AG04449 (cell line): ENCODE measurements at places on chromosomes 2 and 18.

GRCh38 chr2:10469301-10469700 lies 21.2 kb upstream of the ODC1 start:
- no peak for DNase-seq

DNA sequence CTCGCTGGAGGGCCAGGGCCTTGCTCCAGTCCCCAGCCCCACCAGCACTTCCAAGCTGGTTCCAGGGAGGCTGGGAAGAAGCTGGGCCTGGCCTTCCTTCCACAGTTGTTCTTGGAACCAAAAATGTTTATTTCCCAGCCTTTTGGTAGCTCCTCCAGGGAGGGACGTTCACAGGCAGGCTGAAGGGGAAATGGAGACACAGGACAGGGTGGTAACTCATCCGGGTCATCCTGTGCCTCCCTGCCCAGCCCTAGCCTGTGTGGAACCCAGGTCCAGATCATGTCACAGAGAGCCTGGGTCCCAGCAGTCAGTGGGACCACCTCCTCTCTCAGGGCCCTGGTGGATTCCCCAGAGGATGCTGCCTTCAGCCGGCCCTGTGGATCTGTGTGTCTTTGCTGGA lies 12.5 kb upstream of the ARMC9 start:
- no peak for DNase-seq

DNA sequence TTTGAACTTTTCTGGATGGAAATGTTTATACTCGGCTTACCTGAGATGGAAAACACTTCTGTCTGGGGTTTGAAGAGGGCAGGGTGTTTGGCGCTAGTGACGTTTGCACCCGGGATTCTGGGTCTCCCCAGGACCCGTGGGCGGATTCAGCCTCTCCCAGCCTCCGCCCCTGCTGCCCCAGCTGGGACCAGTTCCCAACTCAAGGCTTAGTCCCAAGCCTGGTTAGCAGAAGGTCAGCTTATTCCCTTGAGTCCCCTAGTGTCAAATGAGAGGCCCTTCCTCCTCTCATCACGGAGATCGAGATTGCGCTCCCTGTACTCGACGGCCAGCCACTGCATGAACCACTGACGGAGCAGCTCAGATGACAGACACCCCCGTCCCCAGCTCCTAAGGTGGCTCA lies 123.2 kb downstream of the RTP5 start:
- DNase-seq, result no peak

GRCh38 chr2:45705233-45705632 lies 53.8 kb downstream of the PRKCE start:
- DNase-seq, result no peak

DNA sequence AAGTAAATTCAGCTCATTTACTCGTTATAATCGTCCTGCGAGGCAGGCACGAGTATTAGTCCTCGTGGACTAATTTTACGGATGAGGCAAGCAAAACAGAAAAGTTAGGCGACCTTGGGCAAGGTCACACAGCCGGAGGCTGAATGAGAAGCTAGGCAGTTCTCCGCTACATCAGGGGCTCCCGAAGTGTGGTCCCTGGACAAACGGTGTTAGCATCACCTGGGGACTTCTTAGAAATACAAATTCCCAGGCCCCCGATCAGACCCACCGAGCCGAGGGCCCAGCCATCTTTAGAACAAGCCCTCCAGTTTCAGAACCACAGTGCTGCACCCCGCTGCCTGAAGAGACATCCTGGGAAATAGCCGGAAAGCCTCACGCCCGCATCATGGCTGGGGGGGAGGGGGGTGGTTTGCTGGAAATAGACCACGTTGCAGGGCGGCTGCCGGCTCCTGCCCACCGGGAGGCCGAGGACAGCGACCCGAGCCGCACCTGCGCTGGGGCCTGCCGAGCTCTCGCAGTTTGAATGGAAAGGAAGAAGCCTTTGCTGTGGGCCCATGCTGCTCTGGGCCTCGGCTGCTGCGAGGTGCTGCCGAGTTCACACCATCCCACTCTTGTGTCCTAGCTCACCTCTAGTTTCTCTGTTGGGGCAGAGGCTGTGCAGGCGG lies 72.2 kb downstream of the TFCP2L1 start:
- no peak for DNase-seq

- no peak for DNase-seq
Observed at GRCh38 chr2:178401994-178402437, 49.0 kb downstream of the PRKRA start.

DNA sequence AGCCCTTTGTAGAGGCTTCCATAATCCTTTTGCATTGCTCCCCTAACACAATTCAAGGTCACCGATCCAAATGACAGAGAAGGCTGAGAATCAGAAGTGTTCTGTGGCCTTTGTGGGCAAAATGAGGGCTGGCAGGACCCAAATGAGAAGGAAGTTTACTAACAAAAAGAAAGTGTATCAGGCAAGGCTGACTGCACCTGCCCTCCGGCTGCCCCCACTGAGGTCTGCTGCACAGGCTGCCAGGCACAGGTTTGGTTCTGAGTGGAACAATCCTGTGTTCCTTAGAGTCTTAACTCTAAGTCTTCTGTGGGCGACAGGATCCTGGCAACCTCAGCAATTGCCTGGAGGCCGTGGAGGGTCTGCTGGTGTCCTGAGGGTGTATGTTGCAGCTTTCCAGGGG lies 568.5 kb downstream of the CMPK2 start:
- DNase-seq, result no peak

DNA sequence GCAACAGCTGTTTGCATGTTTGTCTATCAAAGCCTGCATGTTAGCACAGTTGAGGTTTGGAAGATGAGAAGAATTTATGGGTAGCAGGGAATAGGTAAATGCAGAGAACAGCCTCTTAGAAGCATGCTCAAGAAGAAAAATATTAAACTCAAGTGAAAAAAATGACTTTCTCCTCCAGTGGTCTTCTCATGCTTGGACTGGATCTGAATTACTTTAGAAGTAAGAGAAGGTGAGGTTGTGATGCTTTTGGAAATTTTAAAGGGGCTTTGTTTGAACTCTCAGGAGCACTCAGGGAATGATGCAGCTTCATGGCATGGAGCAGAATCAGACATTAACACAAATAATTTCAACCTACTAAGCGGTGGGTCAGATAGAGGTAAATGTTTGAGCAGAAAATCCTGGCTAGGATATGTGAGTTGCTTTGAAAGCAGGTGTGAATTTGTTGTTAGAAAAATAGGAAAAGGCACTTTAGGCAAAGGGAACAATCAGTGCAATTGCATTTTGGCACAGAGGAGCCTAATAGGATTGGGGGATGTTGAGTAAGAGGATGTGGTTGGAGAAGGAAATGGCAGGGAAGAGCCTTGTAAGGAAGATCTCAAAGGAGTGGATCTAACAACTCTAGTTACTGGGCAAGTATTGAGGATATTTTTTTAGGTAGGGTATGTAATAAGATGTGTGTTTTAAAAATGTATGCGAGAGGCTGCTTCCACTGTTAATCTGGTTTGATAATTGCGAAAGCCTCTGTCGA lies 76.3 kb downstream of the DDX1 start:
- DNase-seq, result no peak

DNA sequence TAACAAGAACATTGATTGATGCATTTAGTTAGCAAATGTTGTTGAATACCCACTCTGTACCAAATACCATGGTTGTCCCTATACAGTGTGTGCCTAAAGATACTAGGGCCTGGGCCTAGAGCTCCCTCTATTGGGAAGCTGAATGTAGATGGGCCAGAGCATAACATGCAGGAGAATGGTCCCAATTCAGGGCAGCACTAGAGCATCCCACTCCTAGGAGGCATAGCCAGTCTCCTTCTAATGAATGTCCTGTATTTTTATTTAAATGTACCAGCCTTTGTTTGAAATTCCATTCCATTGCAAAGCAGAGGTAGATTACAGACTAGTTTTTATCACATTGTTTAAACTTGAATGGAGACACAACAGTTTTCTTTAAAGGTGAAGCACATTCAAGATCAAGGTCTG lies 90.6 kb downstream of the FEZ2 start:
- DNase-seq, result no peak

DNA sequence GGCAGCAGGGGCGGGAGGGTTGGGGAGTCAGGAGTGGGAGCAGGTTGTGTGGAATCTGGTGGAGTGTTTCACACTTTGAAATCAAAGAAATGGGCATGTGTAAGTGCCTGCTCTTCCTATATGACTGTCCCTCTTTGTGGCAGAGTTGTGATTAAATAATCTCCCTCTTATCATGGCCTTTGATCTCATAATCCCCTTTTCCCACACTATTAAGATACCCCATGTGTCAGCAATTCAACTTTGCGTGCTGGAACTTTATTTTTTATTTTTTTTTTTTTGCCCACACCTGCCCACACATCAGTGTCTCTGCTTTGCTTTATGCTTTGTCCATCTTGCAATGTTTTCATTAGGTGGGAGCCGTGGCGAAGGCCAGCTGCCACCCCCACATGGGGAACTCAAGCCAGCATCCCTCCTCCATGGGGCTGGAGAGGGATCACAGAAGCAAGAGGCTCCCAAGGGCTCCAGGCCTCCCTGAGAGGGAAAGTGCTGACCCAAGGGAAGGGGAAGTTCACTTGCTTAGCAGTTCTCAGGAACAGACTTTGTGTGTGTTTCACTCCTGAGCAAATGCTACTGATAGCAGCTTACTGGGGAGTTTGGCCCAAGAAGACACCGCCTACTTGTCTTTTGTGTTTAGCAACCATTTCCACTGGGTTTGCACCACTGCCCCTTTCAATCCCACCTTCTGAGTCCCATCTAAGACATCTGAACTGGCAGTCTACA lies 243.4 kb downstream of the BCL11A start:
- DNase-seq, result no peak

GRCh38 chr2:239250216-239251081 lies 150.4 kb downstream of the HDAC4 start:
- DNase-seq, result no peak

DNA sequence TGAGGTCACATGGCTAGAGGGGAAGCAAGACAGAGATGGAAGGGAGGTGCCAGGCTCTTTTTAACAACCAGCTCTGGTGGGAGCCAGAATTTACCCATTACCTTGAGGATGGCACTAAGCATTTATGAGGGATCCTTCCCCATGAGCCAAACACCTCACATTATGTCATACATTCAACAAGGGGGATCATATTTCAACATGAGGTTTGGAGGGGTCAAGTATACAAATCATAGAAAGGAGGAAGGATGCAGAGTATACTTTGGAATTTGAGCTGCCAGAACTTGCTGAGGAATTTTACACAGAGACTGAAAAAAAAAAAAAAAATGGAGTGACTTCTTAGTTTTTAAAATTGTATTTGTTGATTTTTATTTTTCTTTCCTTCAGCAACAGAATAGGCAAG lies 891.4 kb downstream of the CCDC85A start:
- DNase-seq, result no peak

DNA sequence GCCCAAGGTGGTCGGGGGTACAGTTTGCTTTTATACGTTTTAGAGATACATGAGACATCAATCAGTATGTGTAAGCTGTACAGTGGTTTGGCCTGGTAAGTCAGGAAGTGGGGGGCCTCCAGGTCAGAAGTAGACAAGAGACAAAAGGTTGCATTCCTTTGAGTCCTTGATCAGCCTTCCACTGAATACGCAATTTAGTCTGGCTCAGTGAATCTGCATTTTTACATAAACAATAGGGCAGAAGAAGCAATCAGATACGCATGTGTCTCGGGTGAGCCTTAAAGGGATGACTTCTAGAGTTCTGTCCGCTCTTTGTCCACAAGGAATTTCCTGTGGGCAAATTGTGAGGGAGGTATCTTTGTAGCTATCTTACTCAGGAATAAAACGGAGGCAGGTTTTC lies 87.2 kb downstream of the SOWAHC start:
- no peak for DNase-seq

GRCh38 chr2:232477751-232478510 lies 9.7 kb downstream of the ECEL1 start:
- no peak for DNase-seq

DNA sequence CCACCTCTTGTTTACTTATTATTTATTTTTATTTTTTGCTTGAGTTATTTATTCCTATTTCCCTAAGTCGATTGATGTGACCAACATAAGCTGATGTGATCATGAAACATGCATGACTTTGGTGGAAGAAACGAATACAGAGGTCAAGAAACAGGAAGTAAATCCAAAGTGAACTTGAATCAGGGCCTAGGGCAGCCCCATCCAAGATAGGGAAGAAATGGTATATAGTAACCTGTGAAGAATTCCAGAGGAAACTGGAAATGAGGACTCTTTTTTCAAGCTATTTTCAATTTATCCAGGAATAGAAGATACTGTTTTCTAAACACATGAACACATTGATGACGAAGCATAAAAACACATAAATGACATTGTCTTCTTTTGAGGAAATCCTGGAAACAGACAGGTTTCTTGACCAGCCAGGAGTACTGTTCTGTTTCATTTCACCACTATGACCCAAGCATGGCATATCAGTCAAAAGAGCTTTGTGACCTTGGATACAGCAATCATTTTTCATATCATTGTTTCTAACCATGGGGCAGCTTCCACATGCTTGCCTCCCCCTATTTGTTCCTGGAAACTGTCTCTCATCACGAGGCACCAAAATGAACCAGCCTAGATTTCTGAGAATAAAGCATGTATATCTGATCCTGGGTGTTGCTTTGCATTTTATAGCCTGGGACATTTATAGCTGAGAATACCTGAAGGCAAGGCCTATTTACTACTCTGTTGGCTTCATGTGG lies 9.1 kb upstream of the LCLAT1 start:
- DNase-seq, result no peak

DNA sequence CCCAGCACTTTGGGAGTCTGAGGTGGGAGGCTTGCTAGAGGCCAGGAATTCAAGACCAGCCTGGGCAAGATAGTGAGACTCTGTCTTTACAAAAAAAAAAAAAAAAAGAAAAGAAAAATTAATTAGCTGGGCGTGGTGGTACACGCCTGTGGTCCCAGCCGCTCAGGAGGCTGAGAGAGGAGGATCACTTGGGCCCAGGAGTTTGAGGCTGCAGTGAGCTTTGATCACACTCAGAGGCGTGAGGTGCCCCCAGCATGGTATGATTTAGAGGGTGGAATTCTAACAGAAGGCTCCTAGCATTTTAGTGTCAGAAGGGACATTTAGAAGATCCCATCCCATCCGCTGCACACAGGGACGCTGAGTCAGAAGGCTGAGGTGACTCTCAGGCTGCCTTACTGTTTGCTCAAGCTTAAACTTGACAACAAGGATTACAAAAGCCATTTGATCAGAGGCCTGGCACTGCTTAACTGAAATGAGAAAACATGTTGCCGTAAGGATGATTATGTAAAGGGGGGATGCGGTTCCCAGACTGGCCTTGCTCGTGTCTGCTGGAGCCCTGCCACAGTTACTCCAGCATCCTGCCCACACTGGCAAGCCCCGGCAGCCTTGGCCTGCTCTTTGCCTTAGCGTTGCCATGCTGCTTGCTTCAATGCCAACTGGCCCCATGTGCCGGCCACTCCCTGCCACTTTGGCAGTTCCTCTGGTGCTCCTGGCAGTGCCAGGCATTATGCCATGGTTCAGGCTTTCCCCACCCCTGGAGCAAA lies 45.6 kb upstream of the SLC1A4 start:
- no peak for DNase-seq
